ENCODE measurements at places on chromosomes 1 and 21.
A peak's percentile ranks its signal among the peaks of the same experiment; 100 is the strongest.

- DNase-seq: no peak
Measured at GRCh38 chr1:58884706-58885661, 101.1 kb upstream of the JUN start.

GRCh38 chr21:25979845-25980616 lies 190.5 kb downstream of the APP start:
- DNase-seq: no peak

DNA sequence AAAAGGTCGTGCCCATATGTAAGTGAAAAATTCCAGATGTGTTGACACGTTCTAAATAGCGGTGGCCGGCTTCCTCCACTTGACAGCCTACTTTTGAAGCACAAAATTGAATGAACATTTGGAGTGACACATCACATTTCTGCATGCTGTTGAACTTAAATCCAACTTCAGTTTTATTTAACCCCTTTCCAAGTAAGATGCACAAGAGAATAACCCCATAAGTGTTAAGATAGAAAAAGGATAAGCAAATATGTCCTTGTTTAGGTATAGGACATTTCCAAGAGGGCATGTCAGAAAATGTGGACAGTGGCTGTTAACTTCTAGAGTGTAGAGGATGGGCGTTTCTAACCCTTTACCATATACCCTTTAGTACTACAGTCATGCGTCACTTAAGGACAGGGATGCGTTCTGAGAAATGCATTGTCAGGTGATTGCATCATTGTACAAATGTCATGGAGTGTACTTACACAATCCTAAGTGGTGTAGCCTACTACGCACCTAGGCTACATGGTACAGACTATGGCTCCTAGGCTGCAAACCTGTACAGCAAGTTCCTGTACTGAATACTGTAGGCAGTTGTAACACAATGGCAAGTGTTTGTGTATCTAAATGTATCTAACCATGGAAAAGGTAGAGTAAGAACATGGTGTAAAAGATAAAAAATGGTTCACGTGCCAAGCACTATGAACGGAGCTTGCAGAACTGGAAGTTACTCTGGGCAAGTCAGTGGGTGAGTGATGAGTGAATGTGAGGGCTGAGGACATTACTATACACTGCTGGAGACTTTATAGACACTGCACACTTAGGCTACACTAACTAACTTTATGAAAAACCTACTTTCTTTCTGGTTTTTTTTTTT lies 9.3 kb upstream of the FAM89A start:
- no peak for DNase-seq

DNA sequence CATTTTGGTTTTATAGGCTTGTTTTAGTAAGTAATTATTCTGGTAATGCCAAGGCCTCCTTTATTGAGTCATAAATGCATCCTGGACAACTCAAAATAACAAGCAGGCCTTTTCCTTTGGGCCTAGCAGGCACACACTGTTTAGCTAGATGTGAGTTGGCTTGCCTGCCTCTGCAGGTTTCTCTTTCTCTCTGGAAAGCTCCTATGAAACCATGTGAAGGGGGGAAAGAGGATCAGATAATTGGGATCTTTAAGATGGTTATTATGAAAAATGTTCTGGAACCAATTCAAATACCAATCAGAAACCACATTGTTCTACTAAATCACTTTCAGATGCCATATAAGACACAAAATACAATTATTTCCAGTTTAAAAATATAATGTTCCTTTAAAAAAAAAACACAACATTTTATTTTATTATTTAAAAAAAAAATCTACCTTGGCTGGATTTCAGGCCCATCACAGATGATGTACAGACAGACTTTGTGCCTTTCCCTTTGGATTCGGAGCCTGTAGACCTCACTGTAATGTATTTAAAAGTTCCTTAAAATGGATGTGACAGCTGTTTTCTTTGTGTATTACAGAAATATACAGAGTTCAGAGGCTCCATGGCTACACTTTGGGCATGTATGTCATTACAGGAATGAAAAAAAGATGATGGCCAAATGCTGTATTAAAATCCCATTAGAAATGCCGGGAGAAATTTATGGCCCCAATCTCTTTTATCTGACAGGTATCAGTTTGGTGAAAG lies 80.2 kb downstream of the NTMT2 start:
- no peak for DNase-seq

- DNase-seq: peak; percentile 28
Measured at GRCh38 chr1:54310439-54311328, 95.5 kb downstream of the SSBP3 start.
